ENCODE measurements at places on chromosomes 13 and 19. TPM values are rescaled to one million over a fixed set of nuclear protein-coding genes. Genes with fewer than 3 reads are reported as not detected.
A peak's percentile ranks its signal among the peaks of the same experiment; 100 is the strongest.

DNA sequence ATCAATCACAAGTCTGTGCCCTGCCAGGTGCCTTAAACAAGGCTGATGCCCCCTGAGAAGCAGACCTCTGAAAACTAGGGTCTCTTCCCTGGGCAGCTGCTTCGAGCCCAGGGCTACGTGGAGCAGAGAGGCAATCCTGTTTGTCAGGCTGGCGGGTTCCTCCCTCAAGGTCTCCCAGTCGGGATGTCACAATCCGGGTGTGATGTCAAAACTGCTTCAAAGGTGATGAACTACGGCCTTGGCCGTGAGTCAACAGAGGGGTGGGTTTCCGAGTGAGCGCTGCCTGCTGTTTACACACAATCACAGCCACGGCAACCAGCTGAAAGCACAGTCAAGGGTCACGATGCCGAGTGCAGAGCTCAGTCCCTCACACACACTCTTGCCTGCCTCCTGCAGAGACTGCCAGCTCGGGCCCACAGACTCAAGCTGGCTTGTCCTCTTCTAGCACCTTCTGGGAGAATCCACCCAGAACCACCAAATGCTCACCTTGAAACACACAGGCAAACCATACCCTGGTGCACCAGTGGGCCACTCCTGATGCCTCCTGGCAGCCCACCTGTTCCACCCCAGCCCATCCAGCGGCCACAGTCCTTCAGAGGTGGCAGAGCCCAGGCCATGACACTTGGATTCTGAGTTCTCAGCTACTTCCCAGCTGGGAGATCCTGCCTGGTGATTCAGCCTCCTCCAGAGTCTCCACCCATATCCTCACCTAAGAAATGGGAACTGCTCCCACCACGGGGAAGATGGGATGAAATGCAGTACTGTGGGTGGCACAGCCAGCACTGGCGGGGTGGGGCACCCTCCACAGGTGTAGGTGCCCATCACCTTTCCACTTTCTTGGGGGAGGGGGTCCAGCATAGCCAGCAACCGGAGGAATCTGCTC lies 6.8 kb downstream of the ELL start:
- DNase-seq = no peak

- no peak for DNase-seq
These were observed 59.4 kb downstream of the ZNF708 start for GRCh38 chr19:21269813-21270212.

- no peak for DNase-seq
These were observed 34.4 kb downstream of the DCLK1 start for GRCh38 chr13:36096461-36097416.

Gene TSC22D1
- 177 TPM for polyA plus RNA-seq

DNA sequence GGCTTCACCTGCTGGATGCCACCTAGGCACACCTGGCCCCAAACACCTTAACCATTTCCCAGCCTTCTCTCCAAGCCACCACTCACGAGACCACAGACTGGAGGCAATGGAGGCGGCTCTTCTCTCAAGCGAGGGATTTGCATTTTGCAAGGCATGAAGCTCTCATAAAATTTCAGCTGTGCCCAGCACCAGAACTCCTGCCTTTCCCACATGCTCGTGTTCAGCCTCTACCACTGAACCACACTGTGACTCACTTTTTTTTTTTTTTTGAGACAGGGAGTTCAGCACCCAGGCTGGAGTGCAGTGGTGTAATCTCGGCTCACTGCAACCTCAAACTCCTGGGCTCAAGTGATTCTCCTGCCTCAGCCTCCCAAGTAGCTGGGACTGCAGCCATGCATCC lies 10.6 kb downstream of the NANOS3 start:
- no peak for DNase-seq

Gene ZNF700
- polyA plus RNA-seq = 3.8 TPM

- DNase-seq = no peak
These were observed 289.4 kb upstream of the MIR17HG start for GRCh38 chr13:91058066-91058465.

Gene URAD
- polyA plus RNA-seq = not detected

DNA sequence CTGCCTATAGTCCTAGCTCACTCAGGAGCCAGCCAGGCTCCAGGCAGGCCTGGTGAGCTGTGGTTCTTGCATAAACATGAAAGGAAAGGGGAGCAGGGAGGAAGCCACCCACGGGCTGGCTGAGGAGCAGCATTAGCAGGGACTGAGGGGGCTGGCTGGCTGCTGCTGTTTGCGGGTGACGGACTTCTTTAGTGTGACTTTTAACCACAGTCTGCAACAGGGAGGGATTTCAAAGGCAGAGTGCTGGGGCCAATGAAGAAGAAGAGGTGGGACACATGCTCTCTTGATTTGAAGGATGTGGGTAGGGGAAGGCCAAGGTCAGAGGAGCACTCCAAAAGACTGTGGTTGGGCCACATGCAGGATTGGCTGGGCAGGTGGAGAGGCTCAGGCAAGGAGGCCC lies 223.0 kb downstream of the DNAJC15 start:
- DNase-seq = no peak

- no peak for DNase-seq
These were observed 19.7 kb upstream of the CLN5 start for GRCh38 chr13:76971851-76972829.

Gene MEGF8
- polyA plus RNA-seq = 7.3 TPM

DNA sequence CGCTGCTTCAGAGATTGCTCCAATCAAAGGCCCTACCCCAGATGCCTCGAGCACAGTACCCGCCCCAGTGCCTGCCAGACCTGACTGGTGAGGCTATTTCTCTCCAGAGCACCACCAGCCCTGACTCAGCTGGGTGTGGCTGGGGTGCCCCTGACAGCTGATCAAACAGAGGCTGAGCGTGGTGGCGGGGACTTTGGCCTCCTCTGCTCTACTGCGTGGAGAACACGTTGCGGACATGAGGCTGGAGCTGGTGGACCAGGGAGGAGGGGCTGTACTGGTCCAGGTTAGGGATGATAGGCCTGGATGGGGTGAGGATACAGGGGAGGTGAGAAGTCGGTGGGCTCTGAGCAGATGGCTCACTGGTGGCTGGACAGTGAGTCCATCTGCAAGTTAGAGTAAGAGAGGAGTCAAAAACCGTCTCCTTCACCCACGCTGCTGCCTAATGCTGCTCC lies 3.5 kb upstream of the DOCK6 start:
- DNase-seq = peak; percentile 52

DNA sequence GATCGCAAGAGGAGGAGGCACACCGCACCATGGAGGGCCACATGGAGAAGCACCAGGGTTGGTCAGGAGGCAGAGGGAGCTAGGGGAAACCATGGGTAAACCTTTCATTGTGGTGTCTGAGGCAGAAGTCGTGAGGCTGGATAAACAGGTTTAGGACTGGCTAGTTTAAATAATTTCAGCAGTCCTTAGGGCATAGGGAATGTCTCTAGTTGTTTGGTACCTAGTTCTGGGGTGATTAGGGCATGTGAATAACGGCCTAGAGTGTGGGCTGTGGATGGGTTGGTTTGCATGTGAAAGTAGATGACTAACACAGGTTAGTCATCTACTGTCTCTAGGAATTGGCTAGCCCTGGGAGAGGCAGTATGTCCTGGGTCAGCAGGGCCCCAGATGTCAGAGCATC lies 102.3 kb downstream of the STOML3 start:
- no peak for DNase-seq

- DNase-seq = no peak
These were observed 590.8 kb downstream of the LMO7 start for GRCh38 chr13:76226941-76227340.

DNA sequence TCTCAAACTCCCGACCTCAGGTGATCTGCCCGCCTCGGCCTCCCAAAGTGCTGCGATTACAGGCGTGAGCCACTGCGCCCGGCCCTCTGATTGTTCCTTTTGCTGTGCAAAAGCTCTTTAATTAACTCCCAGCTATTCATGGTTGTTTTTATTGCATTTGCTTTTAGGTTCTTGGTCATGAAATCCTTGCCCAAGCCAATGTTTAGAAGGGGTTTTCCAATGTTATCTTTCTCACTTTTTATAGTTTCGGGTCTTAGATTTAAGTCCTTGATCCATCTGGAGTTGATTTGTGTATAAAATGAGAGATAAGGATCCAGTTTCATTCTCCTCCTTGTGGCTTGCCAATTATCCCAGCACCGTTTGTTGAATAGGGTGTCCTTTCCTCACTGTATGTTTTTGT lies 19.2 kb upstream of the GRTP1 start:
- DNase-seq = no peak

GRCh38 chr13:34942732-34943435 lies 814 bp downstream of the NBEA start:
- DNase-seq = no peak

- no peak for DNase-seq
These were observed 10.0 kb upstream of the VWA8 start for GRCh38 chr13:41970918-41971317.

DNA sequence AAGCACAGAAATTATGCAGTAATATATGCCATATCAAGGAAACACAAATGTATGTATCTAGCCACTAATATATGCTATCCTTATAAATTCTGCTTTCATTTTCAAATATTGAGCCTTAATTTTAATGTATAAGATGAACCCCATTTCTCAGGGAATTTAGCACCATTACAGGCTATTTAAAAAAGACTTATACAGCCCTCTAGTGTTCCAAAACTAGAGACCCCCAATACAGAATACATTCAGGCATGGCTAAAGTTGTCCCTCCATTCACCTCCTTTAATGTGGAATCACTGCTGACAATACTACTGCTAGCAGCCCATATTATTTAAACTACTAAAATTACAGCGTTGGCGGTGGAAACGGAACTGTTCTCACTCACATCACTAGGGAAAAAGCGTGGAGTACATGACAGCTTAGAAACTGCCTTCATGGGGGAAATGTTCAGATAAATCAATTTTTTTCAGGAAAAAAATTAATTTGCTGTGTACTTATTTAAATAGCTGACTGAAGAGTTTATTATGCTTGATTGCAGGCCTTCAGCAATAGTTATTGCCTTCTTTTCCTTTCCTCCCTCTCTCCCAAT lies 541.0 kb downstream of the PCDH9 start:
- no peak for DNase-seq

DNA sequence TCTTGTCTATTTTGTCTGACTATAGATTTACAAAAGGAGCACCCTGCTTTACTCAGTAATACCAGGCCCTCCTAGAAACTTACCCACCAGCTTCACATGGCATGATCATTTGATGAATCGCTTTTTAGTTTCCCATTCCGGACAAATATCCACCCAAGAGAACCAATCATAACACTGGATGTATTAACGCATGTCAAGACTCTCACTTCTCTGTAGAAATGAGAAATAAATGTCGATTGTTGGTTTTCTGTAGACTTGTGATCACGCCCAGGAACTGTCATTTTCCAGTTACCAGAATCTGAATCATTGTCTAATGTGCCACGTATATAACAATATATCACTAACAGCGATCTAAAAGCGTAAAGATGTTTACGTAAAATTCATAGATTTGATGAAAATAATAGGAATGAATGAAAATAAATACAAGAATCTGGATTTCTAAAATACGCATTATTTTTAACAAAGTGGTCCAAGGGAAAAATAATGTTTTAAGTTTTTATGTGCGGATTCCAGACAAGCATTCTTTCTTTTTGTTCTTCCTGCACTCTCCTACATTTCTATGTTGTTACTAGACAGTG lies 14.0 kb downstream of the CDX2 start:
- no peak for DNase-seq

DNA sequence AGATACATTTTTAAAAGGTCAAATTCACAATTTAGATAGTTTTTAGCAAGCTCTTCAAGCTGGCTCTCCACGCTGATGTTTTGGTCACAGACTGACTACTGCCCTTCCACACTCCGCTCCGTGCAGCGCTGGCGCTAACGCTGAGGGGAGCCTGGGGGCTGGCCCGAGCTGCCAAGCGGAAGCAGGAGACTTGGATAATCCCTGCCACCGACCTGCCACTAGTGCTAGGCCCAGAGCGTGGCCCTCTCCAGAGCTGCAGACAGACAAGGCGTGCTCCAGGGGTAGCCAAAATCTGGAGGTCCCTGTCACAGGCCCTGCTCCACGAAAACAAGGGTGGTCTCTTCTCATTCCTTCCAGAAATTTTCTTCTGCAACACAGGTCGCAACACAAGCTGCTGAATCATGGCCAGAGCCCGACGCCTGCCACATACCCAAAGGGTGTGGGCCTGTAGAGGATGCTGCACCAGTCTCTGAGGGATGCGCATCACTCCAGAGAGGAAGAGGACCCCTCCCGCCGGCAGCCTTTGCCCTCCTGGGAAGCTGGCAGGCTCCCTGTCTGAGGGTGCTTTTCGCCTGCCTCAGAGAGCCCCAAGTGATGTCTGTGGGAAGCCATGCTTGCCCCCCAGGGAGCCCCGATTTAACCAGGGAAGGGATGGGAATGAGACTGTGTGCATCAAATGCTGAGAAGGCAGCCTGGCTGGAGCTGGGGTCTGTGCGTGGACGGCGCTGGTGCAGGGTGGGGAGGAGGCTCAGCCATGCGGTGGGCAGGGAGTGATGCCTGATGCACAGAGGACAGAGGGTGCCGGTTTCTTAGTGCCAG lies 21.6 kb downstream of the CAPS start:
- no peak for DNase-seq

DNA sequence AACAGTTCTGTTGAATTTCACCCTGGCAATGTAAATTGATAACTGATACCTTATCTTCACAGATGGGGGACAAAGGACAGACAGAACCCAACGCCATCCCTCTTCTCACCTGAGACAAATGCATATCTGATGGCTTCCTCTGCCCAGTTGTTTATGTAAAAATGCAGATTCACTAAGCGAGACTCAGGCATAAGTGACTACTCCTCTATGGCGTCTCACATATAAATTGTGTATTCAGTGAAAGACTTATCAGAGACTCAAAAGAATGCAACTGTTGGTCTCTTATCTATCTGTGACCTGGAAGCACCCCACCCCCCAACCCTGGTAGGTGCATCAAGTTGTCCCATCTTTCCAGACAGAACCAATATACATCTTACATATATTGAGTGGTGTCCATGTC lies 13.3 kb upstream of the CALM3 start:
- DNase-seq = no peak

GRCh38 chr19:35643255-35644205 lies 2.0 kb downstream of the ETV2 start:
- no peak for DNase-seq

DNA sequence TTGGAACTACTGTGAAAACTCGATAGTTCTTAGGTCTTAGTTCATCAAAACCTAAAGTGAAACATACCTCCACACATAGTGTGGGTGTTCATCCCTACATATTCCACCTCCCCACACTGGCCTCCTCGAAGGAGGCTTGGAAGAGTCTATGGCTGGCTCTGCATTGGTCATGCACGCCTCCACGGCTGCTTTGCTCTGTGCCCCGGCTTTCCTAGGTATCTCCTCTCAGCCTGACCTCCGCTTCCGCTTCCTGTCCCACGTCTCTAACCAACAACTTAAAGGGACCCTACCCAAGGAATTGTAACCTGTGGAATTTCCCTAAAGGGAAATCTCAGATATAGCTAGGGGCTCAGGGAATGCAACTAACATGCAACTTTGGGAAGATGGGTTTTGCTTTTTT lies 79.7 kb upstream of the MBNL2 start:
- DNase-seq = no peak

GRCh38 chr13:74324338-74324737 lies 190.1 kb upstream of the KLF12 start:
- no peak for DNase-seq

Measured in keratinocyte (primary cell).